ENCODE measurements at places on chromosomes 6 and 20. TPM values are rescaled to one million over a fixed set of nuclear protein-coding genes. Genes with fewer than 3 reads are reported as not detected.

BACH2 gene
- total RNA-seq, result 7.9 TPM

SCUBE3 gene
- 10.6 TPM for total RNA-seq

FUCA2 gene
- 18.5 TPM for total RNA-seq

SGK2 gene
- not detected for total RNA-seq

STMND1 gene
- 6.3 TPM for total RNA-seq

ID1 gene
- total RNA-seq, result 224 TPM

WFDC11 gene
- not detected for total RNA-seq

RIMS4 gene
- total RNA-seq, result 2.9 TPM

CTCFL gene
- total RNA-seq, result 2.6 TPM

HCK gene
- total RNA-seq, result 6.0 TPM

CST5 gene
- total RNA-seq, result not detected

TINAG gene
- total RNA-seq, result 0.24 TPM

CABLES2 gene
- total RNA-seq, result 0.96 TPM

SPAG4 gene
- total RNA-seq, result 15.6 TPM

ROS1 gene
- 12.0 TPM for total RNA-seq

APOM gene
- not detected for total RNA-seq

CCN2 gene
- 376 TPM for total RNA-seq

SEL1L2 gene
- 13.7 TPM for total RNA-seq

GNAS-AS1 gene
- total RNA-seq, result 4.1 TPM

OR2J2 gene
- total RNA-seq, result 2.9 TPM

BFSP1 gene
- 2.9 TPM for total RNA-seq

FLOT1 gene
- 46.7 TPM for total RNA-seq

COL21A1 gene
- total RNA-seq, result 147 TPM

POLR1C gene
- total RNA-seq, result 20.2 TPM

Measured in umbilical cord (tissue), 2 donors.